NCI-H146 (cell line): ENCODE measurements at places on chromosomes 7 and 10.

- no peak for DNase-seq
Observed at GRCh38 chr10:13511409-13511808, 17.4 kb downstream of the BEND7 start.

DNA sequence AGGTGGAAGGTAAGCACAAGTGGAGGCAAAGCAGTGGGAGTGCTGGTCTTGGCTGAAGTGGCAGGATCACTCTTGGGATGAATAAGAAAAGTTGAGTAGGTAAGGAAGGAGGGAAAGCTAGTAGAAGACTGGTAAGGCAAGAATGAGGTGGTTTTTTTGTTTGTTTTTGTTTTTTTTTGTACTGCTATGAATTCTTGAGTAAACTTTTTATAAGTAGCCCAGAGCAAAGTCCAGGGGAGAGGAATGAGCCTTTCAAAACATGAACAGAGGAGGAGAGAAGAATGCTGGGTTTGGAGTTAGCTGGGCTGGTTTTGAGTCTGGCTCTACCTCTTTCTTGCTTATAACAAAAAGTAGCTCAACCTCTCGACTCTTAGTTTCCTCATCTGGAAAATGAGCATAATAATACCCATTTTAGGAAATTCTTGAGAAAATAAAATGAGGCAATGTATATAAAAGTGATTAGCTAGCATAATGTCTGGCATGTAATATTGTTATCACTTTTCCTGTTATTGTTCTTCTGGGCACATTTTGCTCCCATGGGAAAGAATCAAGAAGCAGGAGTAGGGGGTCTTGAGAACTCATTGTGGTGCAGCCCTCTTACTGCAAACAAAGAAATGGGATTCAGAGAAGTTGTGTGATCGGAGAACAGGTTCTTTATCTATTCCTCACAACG lies 24.1 kb upstream of the LRRC17 start:
- DNase-seq = no peak

- no peak for DNase-seq
Observed at GRCh38 chr10:114087655-114088054, 44.0 kb downstream of the ADRB1 start.

DNA sequence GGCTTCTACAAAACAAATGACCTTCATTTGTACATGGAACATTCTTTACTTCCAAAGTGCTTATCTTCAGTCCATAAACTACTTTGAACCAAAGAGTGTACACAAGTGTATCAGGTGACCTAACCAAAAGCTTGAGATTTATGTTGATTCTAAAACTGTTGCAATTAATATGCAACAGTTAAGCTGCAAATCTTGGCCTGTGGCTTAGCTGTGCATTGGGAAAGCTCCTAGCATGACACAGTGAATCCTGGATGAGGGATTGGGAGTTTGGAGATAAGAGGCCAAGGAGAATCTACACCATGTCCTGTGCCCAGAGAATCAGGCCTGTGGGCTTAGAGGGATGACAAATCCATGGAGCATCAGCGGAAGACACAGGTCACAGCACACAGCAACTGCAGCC lies 105.2 kb upstream of the GSDME start:
- no peak for DNase-seq

GRCh38 chr10:77771851-77772250 lies 134.2 kb upstream of the KCNMA1 start:
- no peak for DNase-seq

- DNase-seq = peak; percentile 91
Observed at GRCh38 chr7:96591900-96592676, 117.6 kb downstream of the SEM1 start.

GRCh38 chr7:87032604-87033339 lies 26.7 kb downstream of the ELAPOR2 start:
- DNase-seq = no peak

DNA sequence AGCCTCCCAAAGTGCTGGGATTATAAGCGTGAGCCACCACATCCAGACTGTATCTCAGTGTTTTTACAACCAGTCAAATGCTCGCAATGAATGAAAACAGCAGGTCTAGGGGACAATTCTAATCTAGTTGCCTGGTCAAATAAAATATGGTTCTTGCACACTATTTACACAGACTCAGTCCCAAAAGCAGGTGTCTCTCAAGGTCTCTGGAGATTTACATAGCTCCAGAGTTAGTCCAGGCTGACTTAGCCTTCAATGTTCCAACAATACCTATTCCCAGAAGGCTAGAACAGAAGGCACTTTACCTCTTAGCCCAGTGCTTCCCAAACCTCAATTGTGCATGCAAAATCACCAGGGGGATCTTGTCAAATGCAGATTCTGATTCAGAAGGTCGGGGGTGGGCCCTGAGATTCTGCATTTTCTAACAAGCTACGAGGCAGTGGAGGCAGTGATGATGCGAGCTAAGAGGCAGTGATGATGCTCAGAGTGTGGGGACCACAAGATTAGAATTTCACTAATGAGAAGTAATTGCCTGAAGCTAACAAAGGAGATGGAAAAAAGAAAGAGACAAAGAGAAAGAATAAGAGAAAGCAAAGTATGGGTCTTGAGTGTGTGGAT lies 6.4 kb downstream of the KIAA1549 start:
- no peak for DNase-seq

DNA sequence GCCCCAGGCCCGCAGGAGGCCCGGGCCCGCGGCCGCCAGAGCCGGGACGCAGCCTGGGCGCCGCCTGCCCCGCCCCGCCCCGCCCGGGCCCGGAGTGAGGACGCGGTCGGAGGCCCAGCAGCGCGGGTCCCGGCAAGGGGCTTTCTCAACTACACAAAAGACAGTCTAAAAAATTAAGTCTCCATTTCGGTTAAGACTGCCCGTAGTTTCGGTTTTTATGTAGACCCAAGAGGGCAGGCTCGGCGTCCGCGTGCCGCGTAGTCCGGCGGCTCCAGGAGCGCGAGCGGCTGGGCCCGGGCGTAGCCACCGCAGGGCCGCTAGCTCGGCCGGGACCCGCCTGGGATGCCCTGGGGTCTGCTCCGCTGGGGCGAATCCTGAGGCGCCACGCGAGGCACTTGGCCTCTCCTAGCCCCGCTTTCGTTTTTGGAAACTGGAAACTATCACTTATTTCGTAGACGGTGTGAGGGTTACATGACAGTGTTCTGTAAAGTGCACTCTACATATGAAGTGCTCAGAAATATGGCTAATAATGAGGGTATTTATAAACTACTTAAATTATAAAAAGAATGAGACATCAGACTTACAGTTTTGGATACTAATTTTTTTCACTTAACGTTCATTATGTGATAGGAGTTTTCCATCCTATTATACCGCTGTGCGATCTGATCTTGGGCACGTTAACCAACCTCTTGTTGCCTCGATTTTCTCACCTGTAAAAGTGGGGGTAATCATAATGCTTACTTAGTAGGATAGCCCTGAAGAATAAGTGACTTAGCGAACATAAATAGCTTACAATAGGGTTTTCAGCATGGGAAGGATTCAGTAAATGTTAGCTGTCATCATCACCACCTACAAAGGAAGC lies 573 bp downstream of the BLVRA start:
- DNase-seq = peak; percentile 47

DNA sequence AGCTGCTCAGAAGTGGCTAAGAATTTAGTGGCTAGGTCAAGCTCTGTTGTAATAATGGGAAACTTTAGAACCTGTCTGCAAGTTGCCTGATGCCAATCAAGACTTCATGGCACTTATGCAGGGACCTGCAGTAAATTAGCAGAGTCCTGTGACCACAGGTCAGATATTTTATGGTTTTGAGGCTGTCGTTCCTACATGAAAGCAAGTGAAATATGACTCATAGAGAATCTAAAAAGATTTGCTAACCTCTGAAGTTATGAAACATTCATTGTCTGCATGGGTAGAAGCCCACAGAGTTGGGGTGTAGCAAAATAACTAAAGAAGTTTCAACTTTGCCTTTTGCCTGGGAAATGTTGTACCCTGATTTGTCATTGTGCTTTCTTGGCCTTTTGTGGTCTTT lies 32.3 kb downstream of the SLC39A12 start:
- DNase-seq = no peak

DNA sequence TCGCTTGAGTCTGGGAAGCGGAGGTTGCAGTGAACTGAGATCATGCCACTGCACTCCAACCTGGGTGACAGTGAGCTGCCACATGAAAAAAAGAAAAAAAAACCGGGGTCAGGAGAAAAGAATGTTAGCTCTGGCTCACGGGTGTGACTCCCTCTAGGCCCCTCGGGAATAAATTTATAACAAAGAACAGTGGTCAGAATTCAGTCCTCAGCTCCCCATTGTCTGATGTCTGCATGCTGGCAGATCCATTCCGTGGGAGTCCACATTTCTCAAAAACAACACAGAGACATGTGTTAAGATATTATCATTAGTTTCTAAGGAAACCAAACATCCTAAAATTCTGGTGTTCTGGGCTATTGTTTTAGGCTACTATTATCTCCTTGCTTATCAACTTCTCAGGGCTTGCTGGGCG lies 90.6 kb downstream of the MARCHF5 start:
- no peak for DNase-seq

DNA sequence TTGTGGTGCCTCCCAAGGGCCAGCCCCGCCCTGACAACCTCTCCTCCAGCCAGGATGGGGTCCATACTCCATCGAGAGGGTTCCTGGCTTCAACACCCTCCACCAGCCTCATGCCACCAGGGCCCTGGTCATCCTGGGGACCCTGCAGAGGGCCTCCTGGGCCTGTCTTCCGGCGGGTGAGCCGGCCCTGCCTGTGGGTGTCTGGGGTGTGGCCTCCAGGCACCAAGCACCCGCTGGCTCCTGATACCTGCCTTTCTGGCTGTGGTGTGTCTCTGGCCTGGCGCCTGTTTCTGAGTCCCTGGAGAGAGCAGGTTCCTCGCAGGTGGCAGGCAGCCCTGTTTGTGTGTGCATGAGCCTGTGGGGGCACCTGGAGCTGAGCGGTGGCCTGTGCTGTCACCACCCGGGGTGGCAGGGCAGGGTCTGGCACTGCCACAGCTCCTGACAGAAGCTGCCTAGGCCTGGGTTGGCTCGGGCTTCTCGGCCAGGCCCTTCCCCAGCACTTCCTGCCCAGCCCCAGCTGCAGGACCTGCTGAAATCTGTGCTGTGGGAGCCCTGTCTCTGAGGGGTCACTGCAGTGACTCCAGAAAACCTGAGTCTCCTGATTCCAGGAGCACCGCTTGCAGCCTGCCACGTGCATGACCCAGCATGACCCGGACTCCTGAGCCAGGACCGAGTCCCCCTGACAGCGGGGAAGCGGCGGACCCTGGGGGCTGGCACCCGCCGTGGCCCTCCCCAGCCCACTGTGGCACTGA lies 18.4 kb downstream of the ADAM8 start:
- DNase-seq = no peak

DNA sequence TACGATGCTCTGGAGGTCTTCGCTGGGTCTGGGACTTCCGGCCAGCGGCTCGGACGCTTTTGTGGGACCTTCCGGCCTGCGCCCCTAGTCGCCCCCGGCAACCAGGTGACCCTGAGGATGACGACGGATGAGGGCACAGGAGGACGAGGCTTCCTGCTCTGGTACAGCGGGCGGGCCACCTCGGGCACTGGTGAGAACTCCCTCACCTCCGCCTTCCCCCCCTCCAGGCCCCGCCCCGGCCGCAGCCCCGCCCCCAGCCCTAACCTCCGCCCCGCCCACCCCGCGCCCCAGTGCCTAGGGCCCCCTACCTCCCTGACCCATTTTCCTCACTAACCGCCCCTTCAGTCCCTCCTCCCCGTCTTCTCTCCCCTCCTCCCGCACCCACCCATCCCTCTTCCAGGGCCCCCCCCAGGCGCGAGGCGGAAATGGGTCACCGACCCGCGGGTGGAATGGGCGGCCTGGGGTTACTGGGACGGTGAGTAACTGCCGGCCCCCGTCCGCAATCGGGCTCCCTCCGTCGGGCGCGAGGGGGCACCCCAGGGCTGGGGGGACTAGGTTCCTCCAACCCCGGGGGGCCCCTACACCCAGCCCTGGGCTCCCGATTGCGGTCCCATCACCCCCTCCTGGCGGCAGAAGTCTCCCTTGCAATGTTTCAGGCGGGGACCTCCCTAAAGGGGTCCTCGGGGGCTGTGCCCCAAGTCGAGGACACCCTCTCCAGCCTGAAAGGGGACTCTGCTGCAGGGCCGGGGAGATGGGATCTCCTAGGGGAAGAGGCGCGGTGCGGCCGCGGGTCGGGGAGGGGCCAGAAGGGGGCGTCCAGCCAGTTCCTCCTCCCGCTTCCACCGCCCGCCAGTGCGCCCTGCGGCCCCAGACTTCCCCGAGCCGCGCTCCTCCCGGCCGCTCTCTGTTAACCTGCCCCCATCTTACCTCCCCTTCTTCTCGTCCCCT lies 2.1 kb downstream of the PCOLCE start:
- DNase-seq = peak; percentile 69

GRCh38 chr10:27479016-27479415 lies 25.1 kb upstream of the RAB18 start:
- no peak for DNase-seq

DNA sequence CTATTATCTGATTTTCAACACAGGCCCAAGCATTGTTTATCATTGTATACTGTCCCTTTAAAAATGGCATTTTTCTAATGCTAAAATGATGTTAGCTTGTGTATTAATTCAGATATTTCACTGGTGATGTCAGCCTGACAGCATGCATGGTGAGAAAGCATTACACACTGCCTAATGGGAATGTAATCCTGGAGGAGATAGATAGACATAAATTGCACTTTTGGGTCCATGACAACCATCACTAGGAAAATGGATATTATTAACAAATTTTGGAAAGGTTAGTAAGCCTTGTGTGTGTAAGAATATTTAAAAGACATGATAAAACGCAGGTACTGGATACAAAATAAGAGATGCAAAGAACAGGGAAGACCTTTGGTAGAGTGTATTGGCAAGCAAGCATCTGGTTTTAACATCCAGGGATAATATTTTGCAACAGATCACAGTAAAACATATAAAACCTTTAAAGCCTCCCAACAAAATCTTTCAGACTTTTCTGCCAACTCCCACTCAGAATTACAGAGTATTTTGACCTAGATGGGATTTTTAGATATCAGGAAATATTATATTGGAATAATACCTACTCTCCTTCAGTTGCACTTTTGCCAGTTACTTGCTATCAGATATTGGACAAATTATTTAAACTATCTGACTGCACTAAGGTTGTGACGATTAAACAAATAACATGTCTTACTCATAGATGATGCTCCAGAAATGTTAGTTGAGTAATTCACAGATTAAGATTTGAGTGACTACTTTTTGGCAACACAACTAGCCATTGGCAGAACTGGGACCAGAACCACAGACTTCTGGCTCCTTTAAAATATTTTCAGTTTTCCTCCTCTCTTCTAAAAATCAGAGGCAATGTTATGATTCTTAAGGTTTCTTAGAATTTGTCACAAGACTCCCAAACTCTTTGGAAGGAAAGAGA lies 291.6 kb upstream of the SEMA3C start:
- no peak for DNase-seq

- DNase-seq = no peak
Observed at GRCh38 chr7:129240119-129240820, 15.4 kb downstream of the AHCYL2 start.

GRCh38 chr10:6738112-6738768 lies 158.2 kb upstream of the PRKCQ start:
- DNase-seq = no peak
